ENCODE measurements at places on chromosomes 7 and 10.

DNA sequence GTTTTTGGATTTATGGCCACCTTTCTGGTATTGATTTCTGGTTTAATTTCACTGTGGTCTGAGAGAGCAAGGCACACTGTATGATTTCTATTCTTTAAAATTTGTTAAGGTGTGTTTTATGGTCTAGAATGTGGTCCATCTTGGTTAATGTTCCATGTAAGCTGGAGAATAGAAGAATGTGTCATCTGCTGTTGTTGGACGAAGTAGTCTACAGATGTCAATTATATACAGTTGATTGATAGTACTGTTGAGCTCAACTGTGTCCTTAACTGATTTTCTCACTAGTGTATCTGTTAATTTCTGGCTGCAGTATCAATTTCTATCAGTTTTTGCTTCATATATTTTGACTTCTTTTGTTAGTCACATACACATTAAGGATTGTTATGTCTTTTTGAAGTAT is 127.1 kb downstream of the MLLT10 start:
- no peak for DNase-seq

DNA sequence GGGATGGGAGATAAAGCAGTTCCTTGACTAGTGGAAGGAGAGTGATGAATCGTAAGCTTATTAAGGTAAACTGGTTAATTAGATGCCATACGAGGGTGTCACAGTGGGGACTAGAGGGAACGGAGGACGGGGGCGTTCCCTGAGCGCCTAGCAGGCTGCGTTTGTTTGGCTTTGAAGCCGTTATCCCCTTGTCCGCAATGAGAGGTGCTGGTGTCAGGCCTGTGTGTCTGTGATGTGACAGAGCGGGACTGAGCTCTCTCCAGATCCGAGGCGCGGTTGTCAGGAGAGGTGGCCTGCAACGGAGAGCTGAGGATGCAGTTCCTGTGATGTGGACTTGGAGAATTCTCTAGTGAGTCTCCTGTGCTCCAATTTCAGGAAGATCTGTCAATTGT is 60.0 kb upstream of the PRPS1L1 start:
- peak; percentile 35 for DNase-seq

- DNase-seq: no peak
These were observed 177.0 kb downstream of the ZNF438 start for GRCh38 chr10:30854656-30855055.

DNA sequence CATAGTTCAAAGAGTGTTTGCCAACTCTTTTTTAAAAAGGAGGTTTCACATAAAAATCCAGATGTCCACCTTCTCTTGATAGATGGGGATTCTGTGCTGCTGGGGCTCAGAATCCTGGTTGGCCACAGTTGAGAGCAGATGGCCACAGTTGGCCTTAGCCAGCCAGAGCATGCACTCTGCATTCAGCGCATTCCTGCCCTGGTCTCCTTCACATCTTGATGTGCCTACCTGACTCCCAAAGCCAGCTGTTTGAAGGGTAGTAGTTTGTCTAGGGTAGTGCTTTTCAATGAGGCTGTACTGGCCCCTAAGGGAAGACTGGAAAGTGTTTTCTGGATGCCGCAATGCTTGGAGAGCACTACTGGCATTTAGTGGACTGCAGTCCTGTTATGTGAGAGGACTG is 208.1 kb upstream of the HDAC9 start:
- no peak for DNase-seq

DNA sequence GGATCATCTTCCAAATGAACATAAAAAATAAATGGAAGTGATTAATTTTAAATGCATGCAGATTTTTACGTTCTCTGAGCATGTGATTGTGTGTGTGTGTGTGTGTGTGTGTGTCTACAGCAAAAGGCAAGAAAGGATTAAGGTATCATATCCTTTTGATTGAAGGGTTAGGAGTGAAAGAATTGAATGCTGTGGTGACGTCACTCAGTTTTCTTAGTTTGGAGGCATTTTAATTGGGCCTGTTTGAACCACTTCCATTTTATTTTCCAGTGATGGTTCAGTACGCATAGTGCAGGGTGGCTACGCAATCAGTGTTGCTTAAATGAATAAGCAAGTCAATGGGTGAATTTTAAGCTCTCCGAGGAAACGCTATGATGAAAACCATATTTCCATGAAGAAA is 31.3 kb downstream of the TACC2 start:
- no peak for DNase-seq
